Fibroblast of lung (primary cell): ENCODE measurements at places on chromosomes 5 and 9. TPM values are rescaled to one million over a fixed set of nuclear protein-coding genes. Genes with fewer than 3 reads are reported as not detected.

GRCh38 chr9:97773723-97774122 is 76.6 kb upstream of the XPA start:
- peak; percentile 16 for DNase-seq

KCNV2 gene
- total RNA-seq = not detected in 2 replicates

NR5A1 gene
- not detected in 2 replicates for total RNA-seq

DNA sequence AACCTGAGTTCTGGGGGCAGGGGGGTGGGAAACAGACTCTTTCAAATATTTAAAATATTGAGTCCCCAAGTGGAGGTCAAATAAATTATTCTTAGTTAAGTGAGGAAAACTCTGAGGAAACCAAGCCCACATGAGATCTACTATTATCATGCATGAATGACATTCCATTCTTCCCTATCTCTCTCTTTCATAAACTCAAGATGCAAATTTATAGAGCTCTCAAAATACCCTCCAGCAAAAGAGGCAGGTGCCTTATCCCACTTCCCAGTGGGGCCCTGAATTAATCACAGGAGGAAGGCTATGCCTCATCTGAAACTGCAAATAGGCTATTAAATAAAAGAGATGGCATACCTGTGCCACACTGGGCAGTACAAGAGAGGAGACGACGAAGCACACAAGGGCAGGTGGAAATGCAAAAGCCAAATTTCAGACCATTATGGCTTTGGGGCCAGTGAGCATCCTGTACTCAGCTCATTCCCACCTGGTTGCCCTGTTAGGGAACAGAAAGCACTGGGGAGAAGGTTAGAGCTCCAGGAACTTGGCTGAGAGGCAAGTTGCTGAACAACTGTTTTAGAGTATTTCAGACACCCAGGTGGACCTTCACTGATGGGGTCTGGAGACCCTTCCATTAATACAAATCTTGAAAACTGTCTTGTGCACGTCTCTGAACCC is 102.2 kb upstream of the EQTN start:
- no peak for DNase-seq

GRCh38 chr5:109996246-109996645 is 306.5 kb downstream of the MAN2A1 start:
- peak; percentile 6 for DNase-seq

DNA sequence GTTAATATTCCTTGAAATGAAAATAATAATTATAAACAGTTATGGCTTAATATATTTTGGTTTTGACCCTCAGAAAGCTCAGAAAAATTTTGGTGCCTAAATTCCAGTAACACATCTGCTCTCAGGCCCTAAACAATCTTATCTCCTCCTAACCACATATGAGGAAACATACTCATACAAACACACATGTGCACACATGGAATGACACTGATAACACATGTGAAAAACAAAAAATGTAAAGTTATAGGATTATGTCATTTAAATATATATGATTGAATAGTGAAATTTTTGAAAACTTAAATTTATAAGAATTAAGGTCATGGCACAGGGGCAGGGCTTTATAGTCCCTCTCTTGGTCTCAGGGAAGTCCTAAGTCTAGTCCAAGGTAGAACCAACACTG is 127.2 kb upstream of the TRPC7 start:
- no peak for DNase-seq

NUTM2F gene
- total RNA-seq = not detected in 2 replicates
